Activated CD4-positive, alpha-beta memory T cell treated with anti-CD3 and anti-CD28 coated beads, Interleukin-2, amount 10 ng/mL, durations not matched to agents 7 days and 5 days (primary cell): ENCODE measurements at places on chromosomes 1 and 21. TPM values are rescaled to one million over a fixed set of nuclear protein-coding genes. Genes with fewer than 3 reads are reported as not detected.

Gene RPL5
- total RNA-seq = 660 TPM

Gene FCAMR
- not detected for total RNA-seq

Gene DNAJC6
- 5.4 TPM for total RNA-seq

Gene SLC45A1
- 0.25 TPM for total RNA-seq

Gene ATP1A4
- total RNA-seq = 0.33 TPM

Gene DESI2
- 26.6 TPM for total RNA-seq

Gene DFFB
- total RNA-seq = 9.0 TPM

Gene AQP10
- total RNA-seq = not detected

Gene SLC25A34
- total RNA-seq = 1.4 TPM

Gene OR6N1
- not detected for total RNA-seq

Gene MROH7
- total RNA-seq = 0.23 TPM

Gene PLEKHN1
- total RNA-seq = 7.6 TPM

Gene FASLG
- 3.6 TPM for total RNA-seq

Gene KCNN3
- not detected for total RNA-seq

Gene LCE2C
- total RNA-seq = not detected

Gene OR10Z1
- total RNA-seq = not detected

Gene ASPM
- 75.7 TPM for total RNA-seq

Gene KRTAP21-2
- total RNA-seq = not detected

Gene SLC9C2
- not detected for total RNA-seq

Gene MPZ
- total RNA-seq = 5.9 TPM

Gene C1orf56
- total RNA-seq = 1.2 TPM
